ENCODE measurements at places on chromosomes 12 and 14.

- DNase-seq = no peak
Measured at GRCh38 chr12:38102197-38102596, 214.4 kb upstream of the ALG10B start.

GRCh38 chr14:32693114-32693513 lies 245.6 kb upstream of the NPAS3 start:
- no peak for DNase-seq

- no peak for DNase-seq
Measured at GRCh38 chr14:71967704-71968103, 35.5 kb downstream of the RGS6 start.

DNA sequence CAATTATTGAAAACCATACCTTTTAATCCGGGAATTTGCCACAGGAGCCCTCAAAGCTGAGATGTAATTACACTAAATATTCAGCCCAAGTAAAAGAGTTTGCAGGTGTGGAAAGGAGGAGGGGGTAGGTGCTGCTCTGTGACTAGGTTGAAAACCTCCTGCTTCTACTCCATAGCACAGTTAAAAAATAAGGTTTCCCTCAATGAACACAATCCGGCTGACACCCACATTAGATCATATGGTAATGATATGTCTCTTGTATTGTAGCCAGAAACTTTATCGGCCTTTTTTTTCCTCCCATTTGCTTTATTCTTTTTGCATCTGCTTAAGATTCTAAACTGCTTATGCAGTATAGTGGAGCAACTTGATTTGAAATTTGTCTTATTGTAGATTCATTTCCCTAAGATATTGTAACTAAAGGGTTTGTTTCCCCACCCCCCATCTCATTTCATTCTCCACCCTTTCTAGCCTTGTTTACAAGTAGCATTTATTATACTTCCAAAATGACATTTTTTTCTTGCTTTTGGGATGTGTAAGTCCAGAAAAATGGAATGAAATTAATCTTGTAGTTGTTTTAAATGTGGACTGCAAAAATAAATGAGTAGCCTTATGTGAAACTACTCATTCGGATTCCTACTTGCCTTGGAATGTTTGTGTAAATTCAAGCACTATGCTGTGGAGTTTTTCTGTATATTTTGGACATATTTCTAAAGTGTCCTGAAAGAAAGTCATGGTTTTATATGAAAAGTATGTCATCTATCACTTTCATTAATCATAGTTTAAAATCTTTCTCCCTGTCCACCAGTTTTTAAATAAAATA lies at the start of gene DCN:
Gene DCN, minus strand, starts transcription at position 182 of the 820 bp plus-strand sequence. CDS start 4,265 bp downstream, outside the sequence.
- no peak for DNase-seq

DNA sequence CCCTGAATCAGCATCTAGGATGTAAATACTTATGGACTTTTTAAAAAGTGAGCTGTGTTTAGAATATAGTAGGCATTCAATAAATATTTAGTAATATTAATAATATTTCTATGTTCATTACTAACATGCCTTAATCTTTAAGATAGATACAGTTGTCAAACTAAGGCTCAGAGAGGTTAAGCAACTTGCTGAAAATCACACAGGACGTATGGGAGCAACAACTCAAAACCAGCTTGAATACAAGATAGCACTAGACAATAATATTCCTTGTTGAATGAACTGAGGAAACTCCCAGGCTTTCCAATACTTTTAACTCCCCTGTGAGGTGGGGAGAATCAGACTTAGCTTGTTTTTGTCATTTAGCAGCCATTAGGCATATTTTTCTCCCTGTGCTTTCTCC lies 45.3 kb downstream of the LLPH start:
- DNase-seq = no peak

GRCh38 chr14:76109087-76109880 lies 42.4 kb upstream of the GPATCH2L start:
- no peak for DNase-seq

GRCh38 chr12:131856366-131857097 lies 28.3 kb downstream of the MMP17 start:
- no peak for DNase-seq

DNA sequence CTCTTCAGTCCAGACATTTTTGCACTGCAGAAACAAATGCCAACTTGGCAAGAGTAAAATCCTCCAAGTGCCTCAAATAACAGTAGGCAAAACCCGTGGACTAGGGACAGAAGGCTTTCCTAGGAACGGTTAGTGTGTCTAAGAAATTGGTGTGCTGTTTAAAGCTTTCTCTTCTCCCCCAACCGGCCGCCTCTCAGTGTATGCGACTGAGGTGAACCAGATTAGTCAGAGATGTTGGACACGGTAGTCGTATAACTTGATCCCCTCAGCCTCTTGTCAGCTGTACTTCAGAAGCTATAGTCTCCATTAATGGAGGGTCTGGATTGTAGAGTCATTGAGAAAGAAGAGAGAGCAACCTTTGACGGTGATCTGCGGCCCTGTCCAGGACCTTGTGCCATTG lies 21.7 kb downstream of the PPFIBP1 start:
- DNase-seq = no peak
